ENCODE measurements at places on chromosomes 16 and 17.

DNA sequence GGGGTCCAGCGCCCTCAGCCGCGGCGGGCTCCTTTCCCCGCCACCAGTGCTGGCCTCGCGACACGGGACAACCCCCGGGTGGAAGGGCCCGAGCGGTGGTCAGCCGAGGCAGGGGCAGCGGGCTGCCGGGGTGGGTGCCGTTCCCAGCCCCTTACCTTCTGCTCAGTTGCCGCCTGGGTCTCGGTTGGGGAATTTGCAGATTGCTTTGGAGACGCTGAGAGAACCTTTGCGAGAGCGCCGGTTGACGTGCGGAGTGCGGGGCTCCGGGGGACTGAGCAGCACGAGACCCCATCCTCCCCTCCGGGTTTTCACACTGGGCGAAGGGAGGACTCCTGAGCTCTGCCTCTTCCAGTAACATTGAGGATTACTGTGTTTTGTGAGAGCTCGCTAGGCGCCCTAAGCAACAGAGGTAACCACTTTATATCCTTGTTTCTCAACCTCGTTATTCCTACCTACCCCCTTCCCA lies 381 bp downstream of the CTNS start:
- DNase-seq = no peak

GRCh38 chr16:10751291-10751697 lies 7.7 kb downstream of the NUBP1 start:
- no peak for DNase-seq

DNA sequence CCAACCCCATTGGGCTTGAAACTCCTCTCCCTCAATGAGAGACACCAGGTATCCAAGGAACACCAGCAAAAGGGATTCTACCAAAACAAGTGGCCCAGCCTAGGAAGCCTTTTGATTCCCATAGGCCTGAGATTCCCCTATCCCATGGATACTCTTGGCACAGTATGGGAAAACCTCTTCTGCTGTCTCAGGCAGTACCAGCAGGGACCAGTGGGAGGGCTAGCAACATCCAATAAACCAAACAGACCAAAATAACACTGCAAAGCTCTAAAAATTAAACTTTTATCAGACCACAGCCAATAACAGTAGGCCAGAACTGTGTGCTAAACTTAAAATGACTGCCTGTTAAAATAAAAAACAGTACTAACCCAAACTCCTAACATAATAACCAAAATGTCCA lies 153.9 kb upstream of the CES5A start:
- no peak for DNase-seq

DNA sequence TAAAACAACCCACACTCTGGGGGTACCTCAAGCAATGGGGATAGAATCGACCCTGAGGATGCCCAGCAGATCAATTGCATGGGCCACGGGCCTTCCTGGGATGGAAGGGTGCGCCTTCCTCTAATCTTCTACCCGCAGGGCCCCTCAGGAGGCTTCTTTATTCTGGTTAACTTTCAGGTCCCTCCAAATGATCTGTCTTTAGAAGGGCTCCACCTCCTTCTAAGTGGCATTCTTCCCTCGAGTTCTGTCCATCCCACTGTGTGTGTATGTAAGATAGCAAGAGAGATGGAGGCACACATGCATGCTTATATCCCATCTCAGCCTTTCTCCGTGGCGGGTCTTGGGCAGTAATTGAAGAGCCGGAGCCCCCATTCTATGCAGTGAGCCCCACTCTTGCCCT lies 125.7 kb downstream of the MRM1 start:
- DNase-seq = no peak

GRCh38 chr17:81833921-81834830 lies 674 bp downstream of the PPP1R27 start:
- no peak for DNase-seq

DNA sequence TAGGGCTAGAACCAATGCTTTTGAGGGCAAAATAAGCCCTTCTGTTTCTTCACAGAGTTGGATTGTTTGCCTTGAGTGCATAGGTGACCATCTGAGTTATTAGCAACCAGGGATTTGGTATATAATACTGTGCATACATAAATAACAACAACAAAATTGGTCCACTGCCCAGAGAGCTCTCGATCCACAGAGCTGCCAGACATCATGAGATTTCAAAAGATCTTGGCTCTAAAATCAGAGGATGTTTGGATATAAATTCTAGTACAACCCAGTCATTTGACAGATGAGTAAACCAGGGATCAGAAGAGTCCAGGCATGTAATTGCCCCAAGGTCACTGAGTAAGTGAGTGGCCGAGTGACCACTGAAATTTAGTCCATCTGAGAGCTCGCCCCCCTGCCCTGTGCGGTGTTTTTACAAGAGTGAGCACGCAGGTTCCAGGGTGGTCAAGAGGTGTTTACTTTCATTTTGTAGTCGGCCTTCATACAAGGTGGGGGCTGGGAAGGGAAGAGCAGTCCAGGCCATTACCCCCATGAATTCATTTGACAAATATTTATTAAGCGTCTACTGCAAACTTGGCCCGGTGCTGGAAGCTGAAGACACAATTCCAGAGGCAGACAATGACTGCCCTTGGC lies 1.8 kb upstream of the MT2A start:
- no peak for DNase-seq

- no peak for DNase-seq
Measured at GRCh38 chr17:29945281-29945680, 3.8 kb downstream of the EFCAB5 start.

DNA sequence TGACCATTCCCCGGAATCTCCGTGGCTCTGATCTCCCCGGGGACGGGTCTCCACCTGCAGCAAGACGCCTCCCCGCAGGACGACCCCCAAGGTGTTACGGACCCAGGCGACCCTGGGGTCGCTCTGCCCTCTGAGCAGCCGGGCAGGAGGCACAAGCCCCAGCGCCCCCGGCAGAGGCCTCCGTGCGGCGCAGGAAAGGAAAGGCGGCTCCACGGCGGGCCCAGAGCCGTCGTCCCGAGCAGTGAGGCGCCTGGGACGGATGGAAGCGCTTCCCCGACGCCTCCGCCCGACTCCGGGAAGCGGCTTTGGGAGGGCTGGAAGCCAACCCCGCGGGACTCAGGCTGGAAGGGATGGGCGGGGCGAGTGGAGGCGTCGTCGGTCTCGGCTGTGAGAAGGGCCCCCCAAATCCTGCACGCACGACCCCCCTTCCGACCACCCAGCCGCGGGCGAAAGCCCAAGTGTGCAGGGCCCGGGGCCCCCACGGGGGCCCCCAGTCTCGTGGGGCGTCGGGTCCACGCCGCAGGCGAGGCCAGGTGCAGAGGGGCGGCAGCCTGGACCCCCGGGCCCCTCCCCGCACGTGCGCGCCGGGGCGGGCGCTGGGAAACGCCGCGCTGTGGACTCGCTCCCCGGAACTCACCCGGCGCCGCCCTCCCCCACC lies 32.7 kb upstream of the RPH3AL start:
- DNase-seq = peak; percentile 11

GRCh38 chr17:51322390-51323029 lies 62.2 kb downstream of the UTP18 start:
- DNase-seq = no peak

GRCh38 chr16:66728117-66728787 lies 23.2 kb downstream of the DYNC1LI2 start:
- DNase-seq = no peak
